Bronchial epithelial cell (primary cell): ENCODE measurements at places on chromosomes 1 and 21. TPM values are rescaled to one million over a fixed set of nuclear protein-coding genes. Genes with fewer than 3 reads are reported as not detected.

Gene DNAI4
- total RNA-seq: 1.3 and 4.6 TPM in 2 replicates

Gene RHOC
- total RNA-seq: 420 and 469 TPM in 2 replicates

Gene KANK4
- 0.13 and 0.26 TPM in 2 replicates for total RNA-seq

Gene LGR6
- total RNA-seq: under 0.01 TPM in 1 of 2 replicates, not detected in the other

Gene SPRR4
- total RNA-seq: not detected in 2 replicates

- no peak for DNase-seq
Measured at GRCh38 chr1:242813490-242814091, 289.1 kb upstream of the PLD5 start.

- DNase-seq: no peak
Measured at GRCh38 chr1:166032572-166033371, 134.0 kb downstream of the FAM78B start.

DNA sequence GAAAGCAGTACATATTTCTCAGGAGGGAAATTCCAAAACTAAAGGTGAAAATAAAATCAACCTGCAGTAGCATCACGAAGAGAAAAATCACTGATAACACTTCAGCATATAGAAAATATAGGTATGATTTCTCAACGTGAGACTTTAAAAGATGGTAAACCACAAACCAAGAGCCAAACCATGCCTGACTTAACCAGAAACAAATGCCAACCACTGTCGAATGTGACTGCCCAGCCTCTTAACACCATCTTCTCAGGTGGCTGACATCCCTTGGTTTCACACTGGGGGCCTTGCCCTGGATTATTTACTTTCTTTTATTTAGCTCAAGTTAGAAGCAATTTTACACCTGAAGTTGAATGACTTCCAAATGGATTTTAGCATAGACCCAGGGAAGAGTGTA, 10.1 kb downstream of the HMGCS2 start:
- DNase-seq: no peak

GRCh38 chr1:5991381-5992025, 722 bp downstream of the NPHP4 start:
- no peak for DNase-seq

- no peak for DNase-seq
Measured at GRCh38 chr1:222792744-222793143, 22.1 kb upstream of the DISP1 start.

DNA sequence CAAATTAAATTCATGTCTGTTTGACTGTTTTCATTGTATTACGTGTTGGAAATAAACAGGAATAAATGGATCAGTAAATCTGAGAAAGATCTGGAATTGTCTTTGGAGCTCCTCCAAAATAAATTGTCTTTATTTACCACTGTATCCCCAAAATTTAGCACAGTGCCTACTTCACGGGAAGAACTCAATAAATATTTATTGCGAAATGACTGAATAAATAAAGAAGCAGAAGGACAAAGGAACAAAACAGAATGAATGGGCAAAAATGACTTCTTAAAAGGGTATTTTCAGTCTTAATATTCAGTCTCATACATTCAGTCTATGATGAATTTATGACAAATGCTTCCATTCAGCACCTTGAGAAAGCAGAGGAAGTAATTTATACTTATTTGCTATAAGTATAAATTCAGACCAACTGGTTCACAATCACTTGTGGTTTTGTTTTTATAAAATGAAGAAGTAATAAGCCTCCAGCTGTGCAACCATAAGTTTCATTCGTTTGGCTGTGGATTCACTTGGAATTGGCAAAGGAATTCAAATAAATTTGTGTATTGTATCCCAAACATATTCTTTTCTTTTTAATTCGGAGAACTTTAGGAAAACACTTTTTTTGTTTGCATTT, 19.2 kb upstream of the PRKAA2 start:
- no peak for DNase-seq

DNA sequence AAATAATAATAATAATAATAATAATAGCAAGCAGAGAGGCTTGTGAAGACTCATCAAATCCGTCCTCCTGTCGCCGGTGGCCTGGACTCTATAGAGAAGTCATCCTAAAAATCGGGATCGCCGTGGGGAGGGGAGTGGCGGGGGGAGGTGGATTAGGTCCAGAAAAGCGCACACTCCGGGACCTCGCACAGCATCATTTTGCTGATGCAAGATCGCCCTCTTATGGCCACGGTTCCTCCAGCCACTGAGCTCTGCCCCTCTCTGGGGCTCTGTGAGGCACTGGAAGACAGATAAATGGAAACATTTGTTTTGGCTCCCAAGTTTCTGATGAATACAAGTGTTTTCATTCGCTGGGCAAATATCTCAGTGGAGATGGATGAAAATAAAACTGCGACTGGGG, 612.0 kb downstream of the MATN1 start:
- DNase-seq: peak; percentile 27
